ENCODE measurements at places on chromosomes 5 and 9.

- DNase-seq = no peak
These were observed 144.7 kb upstream of the TBC1D2 start for GRCh38 chr9:98399950-98400683.

DNA sequence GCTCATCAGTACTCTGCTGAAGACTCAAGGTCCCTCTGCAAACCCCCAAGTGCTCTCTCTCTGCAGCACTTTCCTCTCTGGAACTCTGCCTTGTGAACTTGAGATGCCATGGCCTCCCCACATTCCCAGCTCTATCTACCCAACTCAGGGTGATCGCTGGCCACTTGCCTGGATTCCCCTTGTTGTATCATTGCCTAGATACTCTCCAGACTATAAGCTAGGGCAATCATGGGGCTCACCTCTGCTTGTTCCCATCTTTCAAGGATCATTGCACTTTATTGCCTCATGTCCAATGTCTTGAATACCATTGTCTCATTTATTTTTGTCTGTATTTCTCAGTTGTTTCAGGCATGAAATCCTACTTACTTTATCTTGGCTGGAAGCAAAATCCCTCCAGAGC lies 144.1 kb downstream of the PLPPR1 start:
- DNase-seq = no peak

DNA sequence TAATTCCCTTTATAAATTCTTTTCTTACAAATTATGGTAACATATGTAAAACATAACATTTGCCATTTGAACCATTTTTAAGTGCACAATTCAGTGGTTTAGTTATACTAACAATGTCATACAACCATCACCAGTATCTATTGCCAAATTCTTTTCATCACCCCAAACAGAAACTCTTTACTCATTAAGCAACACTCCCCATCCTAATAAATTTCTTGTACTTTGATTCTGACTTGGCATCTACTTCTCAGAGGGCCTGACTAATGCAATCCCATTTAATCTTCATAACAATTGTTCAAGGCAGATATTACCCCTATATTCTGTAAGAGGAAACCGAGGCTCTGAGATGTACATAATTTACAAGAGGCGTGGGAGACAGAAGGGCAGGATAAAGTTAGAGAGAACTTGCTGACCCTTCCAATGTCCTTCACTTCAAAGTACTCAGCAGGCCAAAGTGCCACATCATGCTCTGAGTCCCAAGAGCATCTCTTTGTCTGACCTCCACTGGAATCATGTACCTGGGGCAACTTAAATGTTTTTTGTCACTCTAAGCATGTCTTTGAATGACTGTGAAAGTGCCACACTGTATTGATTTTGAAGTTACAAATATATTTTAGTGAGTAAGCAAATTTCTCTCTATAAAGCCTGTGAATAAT lies 255.3 kb downstream of the KIF4B start:
- no peak for DNase-seq

GRCh38 chr9:127968042-127968441 lies 12.7 kb downstream of the EEIG1 start:
- DNase-seq = peak; percentile 14

- no peak for DNase-seq
These were observed 654 bp downstream of the RANBP6 start for GRCh38 chr9:6014670-6015270.

DNA sequence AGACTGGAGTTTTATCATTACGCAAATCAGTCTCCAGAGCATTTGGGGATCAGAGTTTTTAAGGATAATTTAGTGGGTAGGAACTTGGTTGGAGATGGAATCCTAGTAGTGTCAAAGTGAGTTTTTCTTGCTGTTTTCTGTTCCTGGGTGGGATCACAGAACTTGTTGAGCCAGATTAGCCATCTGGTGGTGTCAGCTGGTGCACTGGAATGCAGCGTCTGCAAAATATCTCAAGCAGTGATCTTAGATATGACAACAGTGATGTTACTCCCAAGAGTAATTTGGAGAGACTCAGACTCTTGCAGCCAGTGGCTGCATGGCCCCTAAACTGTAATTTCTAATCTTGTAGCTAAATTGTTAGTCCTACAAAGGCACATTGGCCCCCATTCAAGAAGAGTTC lies 1257.8 kb downstream of the MAT2B start:
- DNase-seq = no peak

All from BE2C (cell line).